Mammary microvascular endothelial cell (primary cell): ENCODE measurements at places on chromosomes 3 and 15. TPM values are rescaled to one million over a fixed set of nuclear protein-coding genes. Genes with fewer than 3 reads are reported as not detected.

Gene GPR27
- not detected in 2 replicates for total RNA-seq

Gene CCR1
- not detected in 2 replicates for total RNA-seq

Gene MORC1
- not detected in 2 replicates for total RNA-seq

Gene ARHGEF26
- 0.40 and 0.59 TPM in 2 replicates for total RNA-seq

Gene SCN11A
- total RNA-seq: not detected in 2 replicates

Gene LRRC28
- total RNA-seq: 23.1 and 24.7 TPM in 2 replicates

Gene SV2B
- 1.3 and 1.7 TPM in 2 replicates for total RNA-seq

Gene CXCR6
- total RNA-seq: not detected in 2 replicates

Gene CCDC66
- 6.3 and 6.6 TPM in 2 replicates for total RNA-seq

Gene TRIM71
- total RNA-seq: not detected in 2 replicates

Gene GATA2
- total RNA-seq: 52.0 and 66.8 TPM in 2 replicates

Gene USP13
- 11.8 and 15.2 TPM in 2 replicates for total RNA-seq

Gene BOC
- 0.27 and 0.34 TPM in 2 replicates for total RNA-seq

Gene CPN2
- not detected in 2 replicates for total RNA-seq

Gene MKRN3
- total RNA-seq: 0.07 TPM in 1 of 2 replicates, not detected in the other

Gene SHC4
- 0.30 and 0.40 TPM in 2 replicates for total RNA-seq

Gene RPP14
- total RNA-seq: 12.3 and 16.4 TPM in 2 replicates

Gene FOXB1
- total RNA-seq: not detected in 2 replicates

Gene TRH
- total RNA-seq: not detected in 2 replicates
